ENCODE measurements at places on chromosomes 6 and 20.

- no peak for DNase-seq
These were observed 8.9 kb downstream of the TIAM2 start for GRCh38 chr6:155004017-155004416.

GRCh38 chr6:20954315-20954714, 420.1 kb downstream of the CDKAL1 start:
- no peak for DNase-seq

DNA sequence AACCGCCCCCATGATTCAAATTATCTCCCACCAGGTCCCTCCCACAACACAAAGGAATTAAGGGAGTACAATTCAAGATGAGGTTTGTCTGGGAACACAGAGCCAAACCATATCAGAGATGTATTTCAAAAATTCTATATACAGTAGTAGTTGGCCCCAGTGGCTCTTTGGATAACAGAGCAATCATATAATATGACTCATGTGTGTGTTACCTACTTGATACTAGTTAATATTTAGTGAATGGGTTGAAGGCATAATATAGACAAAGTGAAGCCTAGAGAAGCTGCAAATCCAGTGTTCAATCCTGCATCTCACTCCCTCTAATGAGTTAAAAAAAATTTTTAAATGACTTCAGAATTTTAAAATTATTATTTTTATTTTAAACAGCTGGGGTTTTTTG, 43.2 kb downstream of the KAT14 start:
- no peak for DNase-seq

DNA sequence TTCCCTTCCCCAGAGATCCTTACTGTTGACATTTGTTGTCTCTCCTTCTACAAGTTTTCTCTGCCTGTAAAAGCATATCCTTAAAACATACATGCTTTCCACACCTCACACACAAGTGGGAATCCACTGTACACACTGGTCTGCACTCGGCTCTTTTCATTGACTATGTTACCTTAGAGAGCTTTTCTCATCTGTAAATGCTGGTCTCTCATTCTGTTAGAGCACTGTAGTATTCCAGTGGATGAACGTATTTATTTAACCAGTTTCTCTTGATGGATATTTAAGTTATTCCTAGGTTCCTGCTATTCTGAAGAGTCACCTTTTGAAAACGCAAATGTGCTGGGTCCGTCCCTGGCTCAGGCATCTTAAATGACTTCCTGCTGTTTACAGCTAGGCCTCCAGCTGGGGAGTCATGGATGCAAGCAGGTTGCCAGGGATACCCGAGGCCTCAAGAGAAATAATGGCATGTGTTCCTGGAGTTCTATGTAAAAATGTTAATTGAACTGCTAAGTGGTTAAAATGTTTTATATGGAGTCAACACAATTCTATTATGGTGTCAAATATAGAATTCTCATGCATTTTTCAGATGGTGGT, 61.1 kb upstream of the TGM3 start:
- no peak for DNase-seq

DNA sequence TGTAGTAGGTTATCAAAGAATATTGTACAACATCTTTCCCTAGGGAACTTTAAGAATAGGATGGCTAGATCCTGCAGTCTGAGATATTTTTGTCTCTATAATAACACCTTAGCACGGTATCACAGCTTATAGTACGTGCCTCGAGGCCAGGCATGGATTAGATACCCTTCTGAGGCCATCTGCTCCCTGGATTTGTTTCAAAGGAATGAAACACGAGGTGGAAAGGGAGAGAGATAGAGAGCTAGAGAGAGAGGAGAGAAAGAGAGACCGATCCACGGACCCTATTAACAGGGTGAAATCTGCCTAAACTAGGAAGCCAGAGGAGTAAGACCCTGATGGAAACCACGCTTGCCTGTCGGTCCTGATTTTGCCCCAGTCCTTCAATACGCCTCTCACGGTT, 92.5 kb downstream of the CD83 start:
- no peak for DNase-seq

DNA sequence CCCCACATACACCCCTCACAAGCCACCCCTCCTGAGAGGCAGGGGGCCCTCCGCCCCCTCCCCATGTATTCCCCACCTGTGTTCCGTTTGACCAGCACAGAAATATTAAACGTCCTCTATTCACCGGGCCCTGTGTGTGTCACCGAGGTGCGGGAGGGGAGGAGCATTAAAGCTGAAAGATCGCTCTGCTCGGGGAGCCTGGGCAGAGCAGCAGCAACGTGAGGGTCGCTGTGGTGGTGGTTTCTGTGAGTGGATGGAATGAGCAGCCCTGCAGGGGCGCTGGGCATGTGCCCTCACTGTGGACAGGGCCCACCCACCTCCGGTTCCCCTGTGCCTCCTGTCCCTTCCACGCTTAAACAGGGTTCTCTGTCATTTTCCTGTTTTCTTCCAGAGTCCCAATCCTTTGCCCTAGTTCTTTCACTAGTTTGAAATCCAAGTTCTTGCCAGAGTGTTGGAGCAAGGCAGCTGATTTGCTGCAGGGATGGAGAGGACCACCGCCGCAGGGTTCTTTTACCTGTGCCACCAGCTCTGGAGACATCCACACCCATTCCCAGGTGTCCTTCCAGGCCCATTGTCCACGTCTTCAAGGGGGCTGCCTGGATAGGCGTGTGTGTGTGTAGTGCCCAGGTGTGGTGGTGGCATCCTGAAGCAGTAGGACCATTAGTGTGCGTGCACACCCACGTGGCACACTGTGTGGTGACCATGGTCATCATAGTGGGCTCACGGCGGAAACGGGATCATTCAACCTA, 37.6 kb upstream of the MDFI start:
- DNase-seq, result no peak

- DNase-seq, result no peak
These were observed 180.0 kb downstream of the TMEM242 start for GRCh38 chr6:157143171-157143889.

DNA sequence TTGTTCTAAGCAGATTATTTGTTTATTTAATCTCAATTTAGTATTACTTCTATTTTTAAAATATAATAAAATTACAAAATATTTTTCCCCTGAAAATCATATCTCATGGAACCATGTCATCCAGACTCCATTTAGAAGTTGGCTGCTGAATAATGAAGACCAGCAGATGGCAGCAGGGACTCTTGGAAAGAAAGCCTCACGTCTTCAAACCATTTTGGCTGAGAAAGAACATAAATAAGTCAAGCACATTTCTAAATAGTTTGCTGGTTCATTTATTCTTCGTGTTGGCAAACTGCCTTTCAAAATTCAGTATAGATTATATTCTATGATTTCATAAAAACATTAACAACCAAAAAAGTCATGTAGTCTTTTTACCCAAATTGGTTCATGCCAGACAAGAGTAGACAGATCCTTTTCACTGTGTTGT, 71.7 kb downstream of the RCAN2 start:
- no peak for DNase-seq

GRCh38 chr20:49696594-49696993, 17.1 kb downstream of the B4GALT5 start:
- DNase-seq, result no peak

DNA sequence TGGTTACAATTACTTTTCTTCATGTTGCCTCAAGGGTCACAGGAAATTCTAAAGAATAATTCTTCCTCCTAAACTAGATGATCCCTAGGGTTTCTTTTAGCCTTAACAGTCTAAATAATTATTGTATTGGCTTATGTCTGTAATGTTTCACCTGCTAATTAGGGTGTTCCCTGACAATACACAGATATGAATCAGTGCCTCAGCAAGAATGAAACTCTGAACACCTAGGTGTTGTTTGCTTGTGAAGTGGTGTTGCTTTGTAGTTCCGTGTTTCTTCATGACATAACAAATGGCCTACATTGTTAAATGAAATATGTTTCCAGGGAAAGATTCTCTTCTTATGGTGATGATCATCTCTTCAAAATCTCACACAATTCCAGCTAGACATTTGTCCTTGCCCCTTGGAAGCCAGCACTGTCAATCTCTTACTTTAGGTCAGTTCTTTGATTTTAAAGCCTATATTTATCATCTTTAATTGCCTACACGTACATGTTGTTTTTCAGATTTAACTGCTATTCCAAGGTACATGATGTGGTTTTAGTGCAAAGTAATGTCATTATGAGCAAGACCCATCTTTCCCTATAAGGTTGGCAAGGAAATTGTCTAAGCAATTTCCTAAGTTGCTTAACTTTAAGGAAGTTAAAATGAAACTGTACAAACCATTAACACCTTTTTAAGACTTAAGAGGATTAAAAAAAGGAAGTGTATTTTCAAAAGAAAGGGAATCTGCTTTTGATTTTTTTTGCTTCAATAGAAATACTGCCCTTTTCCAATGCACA, 111.9 kb downstream of the TBC1D7 start:
- no peak for DNase-seq

DNA sequence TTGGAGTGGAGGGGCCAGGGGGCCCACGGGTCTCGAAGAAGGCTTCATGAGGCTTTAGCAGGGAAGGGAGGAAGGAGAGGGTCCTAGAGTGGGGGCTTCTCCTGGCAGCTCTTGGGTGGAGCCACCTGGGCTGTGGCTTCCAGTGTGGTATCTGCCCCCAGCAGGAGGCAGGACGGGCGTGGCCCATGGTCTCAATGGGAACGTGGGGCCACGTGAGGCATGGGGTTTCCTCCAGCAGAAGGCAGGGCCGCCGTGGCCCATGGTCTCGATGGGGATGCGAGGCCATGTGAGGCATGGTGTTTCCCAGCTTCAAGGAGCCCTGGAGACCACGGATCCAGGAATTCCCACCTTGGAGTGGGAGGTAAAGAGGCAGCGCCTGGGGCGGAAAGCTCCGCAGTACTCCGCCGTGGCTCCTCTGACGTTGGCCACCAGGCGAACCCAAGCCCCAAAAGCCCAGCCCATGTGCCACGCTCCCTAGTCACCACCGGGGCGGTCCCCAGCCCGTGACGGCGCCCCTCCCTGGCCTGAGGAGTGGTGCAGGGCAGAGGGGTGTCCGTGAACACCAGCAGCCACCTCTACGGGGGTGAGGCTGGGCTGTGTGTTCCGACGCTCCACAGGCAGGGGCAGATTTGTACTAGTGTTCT, 62.0 kb upstream of the GATA5 start:
- no peak for DNase-seq

DNA sequence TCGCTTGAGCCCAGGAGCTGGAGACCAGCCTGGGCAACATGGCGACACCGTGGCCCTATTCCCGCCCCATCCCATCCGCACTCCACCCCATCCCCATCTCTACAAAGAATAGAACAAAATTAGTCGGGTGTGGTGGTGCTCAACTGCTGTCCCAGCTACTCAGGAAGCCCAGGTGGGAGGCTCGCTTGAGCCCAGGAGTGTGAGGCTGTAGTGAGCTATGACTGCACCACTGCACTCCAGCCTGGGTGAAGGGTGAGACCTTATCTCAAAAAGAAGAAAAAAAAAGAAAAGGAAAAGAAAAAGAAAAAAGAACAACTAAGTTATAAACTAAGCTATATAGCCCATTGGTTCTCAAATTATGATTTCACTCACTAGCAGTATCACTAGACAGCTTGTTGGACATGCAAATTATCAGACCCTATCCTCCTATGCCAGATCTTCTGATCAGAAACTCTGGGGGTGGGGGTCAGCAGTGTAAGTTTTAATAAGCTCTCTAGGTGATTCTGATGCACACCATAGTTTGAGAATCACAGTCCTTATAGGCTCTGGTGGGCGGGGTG, 491 bp upstream of the ITCH start:
- no peak for DNase-seq

DNA sequence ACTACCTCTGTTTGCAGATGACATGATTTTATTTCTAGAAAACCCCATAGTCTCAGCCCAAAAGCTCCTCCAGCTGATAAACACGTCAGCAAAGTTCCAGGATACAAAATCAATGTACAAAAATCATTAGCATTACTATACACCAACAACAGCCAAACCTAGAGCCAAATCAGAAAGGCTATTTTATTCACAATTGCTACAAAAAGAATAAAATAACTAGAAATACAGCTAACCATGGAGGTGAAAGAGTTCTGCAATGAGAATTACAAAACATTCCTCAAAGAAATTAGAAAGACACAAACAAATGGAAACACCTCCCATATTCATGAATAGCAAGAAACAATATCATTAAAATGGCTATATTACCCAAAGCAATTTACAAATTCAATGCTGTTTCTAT, 65.6 kb upstream of the HTR1E start:
- no peak for DNase-seq

- no peak for DNase-seq
These were observed 42.0 kb upstream of the LY86 start for GRCh38 chr6:6546318-6547109.

GRCh38 chr20:40941133-40941610, 87.5 kb upstream of the TOP1 start:
- no peak for DNase-seq

DNA sequence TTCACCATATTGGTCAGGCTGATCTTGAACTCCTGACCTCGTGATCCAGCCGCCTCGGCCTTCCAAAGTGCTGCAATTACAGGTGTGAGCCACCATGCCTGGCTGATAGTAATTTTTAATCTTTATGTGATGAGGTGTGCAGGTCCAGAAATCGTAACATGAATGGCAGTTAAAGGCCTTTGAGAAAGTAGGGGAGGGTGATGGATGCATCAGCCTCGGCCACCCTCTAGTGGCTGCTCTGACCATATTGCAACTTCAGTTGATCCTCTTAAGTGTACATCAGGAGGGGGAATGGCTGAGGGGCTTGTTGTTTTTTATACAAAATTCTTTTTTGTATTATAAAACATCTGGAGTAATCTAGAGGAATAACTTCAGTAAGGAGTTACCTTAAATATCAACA, 193.0 kb downstream of the ZFAND3 start:
- no peak for DNase-seq

DNA sequence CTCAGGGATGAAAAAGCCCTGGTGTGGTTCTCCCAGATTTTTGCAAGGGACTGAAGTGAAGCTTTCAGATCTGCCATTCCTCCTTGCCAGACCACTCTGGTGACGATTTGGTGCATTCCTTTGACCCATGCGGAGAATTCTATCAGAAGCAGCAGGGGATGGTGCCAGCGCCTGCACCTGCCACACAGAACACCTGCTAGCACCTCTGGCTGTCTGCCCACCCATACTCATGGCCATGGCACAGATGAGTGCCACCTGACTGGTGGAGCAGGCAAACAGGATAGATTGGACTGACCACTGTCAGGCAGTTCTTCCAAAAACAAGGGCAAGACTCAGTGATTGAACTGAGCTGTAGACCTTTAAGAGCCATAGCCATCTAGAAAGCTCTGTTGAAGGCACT, 107.1 kb downstream of the CDYL start:
- DNase-seq, result no peak

- no peak for DNase-seq
These were observed 421.4 kb upstream of the NRSN1 start for GRCh38 chr6:23704479-23705052.

GRCh38 chr6:31737991-31738979, 1.5 kb upstream of the MSH5 start:
- DNase-seq, result no peak

Measured in stimulated activated CD8-positive, alpha-beta memory T cell treated with anti-CD3 and anti-CD28 coated beads, Interleukin-15, amount 100 ng/mL, for 1 hour (primary cell).